Fibroblast of mammary gland (primary cell): ENCODE measurements at places on chromosomes 12 and 14.

- DNase-seq: no peak
Observed at GRCh38 chr12:124188561-124189405, 106.1 kb upstream of the RFLNA start.

GRCh38 chr12:43004908-43005307 lies 415.4 kb upstream of the PRICKLE1 start:
- no peak for DNase-seq

DNA sequence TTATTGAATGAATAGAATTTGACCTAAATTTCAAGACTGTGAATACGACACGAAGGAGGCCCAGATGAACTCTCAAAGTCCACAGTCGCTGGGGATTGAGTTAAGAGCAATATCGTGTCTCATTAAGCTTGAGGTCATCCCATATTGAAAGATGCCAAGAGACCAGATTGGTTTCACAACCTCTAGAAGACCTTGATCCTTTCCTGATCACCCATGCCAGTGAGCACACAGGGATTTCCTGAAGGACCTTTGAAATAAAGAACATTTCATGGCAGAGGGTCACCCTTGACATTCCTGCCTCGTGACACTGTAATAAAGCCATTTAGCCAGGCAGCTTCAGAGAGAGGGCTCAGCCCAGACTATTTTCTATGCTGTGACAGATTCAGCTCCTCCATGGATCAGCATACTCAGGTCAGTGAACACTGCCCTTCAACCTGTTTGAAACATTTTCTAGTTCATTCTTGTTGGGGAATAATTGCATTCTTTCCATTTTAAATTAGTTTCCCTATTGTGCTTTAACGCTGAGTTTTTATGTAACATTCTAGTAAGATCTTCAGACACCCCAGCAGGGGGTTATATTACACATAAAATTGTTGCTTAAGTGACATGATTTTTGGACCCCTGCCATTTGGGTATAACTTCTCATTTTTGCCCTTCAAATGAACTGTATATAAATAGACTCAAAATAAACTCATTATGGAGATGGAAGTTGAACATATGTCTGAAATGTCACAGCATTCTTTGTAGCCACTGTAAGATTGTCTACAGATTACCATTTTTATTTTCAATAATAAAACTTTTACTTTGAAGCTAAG lies 213.2 kb downstream of the C12orf50 start:
- peak; percentile 32 for DNase-seq

- no peak for DNase-seq
Observed at GRCh38 chr14:86613126-86613525, 1083.2 kb downstream of the FLRT2 start.

DNA sequence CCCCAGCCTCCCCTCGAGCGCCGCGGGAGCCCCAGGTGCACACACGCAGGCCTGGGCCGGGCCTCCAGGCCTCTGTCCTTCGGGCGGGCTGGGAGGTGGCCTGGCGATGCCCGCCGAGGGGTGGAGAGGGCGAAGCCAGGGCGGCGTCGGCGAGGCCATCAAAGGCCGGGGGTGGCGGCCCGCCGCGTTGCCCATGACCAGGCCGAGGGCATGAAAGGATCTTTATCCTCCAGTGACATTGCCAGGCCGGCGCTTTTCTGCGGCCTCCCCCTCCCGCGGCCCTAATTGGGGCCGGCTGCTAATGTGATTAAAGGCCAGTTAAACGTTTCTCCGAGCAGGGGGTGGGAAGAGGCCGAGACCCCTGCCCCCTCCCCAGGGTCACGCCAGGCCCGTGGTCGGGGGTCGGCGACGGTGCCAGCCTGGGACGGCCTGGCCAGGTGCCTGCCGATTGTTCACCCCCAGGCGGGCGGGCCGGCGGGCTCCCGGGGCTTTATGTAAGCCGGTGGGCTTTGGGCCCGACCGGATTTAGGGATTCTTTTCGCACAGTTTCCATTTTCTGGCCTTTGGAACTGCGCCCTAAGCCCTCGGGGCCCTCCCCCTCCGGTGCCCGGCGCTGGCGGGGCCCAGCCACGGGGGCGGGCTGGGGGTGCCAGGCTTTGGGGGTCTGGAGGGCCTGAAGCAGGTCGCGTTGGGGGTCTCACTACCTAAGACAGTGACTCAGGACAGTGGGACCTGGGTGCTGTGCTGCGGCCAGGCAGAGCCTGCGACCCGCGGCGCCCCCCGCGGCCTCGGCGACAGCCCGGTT lies 103.2 kb upstream of the DIO3 start:
- no peak for DNase-seq

DNA sequence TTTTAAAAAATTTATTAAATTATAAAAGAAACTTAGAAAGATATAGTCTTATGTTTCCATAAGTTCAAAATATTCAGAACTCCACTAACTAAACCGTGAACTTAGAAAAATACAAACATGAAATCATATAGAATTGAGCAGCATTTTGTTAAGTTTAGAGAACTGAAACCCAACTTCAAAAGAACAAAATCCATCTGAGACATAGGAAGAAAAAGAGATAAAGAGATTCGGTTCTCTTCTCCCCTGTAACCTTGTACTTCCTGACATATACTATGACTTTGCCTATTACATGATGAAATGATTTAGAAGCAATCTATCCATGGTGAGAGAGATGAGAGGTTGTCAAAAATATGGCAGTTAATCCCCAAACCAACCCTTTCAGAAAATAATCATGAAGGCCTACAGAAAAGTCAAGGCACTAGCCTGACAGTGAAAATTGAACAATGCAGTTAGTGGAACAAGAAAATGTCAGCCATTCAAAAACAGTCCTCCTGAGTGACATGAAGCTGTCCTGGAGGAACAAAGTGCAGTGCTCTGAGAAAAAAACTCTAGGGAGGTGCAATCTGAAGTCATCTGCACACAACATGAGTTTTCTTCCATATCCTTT lies 44.0 kb downstream of the C12orf50 start:
- DNase-seq: no peak

- no peak for DNase-seq
Observed at GRCh38 chr12:77042833-77043232, 22.5 kb downstream of the E2F7 start.

DNA sequence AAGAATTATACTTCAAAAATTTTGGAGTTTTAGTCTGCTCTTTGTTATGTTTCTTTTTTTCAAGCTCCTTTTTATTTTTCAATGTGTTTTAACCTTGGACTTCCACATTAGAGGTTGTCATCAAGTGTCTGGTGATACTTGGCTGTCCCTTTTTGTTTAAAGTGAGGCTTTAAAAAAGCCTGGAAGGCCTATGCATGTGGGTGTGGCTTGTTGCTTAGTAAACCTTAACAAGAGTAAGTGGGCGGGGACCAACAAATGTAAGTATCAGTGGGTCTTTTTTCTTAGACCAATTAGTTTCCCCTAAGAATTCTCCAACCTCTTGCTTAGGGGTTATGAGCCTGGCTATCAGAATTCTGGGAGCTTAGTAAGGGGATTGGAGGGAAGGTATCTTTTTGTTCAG lies 26.4 kb downstream of the HCFC2 start:
- no peak for DNase-seq

DNA sequence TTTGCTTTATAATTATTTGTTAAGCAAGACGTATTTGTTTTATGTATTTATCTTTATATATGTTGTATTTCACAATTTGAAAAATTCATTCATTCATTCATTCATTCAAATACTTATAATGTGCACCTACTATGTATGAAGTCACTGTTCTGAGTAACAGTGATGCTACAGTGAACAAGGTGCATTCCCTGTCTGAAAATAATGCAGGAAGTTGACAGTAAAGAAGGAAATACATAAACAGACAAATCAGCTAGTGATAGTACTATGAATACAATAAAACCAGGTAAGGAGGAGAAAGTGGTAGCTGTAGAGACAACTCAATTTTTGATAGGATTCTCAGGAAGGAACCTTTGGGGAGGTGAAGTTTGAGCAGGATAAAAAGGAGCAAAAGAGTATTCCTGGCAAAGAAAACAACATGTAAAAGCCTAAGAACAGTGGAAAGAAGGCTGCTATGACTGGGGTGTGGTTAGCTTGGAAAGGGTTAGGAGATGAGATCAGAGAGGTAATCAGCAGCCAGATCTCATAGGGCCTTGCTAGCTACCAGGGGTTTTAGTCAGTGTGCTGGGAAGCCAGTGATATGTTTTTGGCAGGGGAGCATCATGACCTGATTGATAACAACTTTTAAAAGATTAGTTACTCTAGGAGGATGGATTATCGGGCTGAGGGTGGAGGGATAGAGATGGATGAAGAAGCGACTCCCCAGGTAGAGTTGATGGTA lies 17.4 kb downstream of the BICDL1 start:
- DNase-seq: no peak

DNA sequence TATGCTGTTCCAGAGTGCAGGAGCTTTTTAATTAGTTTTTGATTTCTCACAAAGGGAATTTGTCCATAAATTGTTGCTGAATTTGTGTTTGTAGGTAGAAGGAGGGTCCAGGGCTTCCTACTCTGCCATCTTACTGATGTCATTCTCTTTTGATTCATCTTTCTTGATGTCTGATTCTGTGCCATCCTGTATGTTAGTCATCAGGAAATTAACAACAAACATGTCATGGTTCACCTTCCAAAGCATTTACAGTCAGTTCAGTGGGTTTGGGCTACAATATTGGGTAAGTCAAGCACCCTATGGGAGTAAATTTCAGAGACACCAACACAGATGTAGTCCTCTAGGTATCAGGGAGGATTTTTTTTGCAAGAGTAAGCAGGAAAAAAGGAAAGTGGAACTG lies 135.2 kb upstream of the SLC38A2 start:
- peak; percentile 28 for DNase-seq

DNA sequence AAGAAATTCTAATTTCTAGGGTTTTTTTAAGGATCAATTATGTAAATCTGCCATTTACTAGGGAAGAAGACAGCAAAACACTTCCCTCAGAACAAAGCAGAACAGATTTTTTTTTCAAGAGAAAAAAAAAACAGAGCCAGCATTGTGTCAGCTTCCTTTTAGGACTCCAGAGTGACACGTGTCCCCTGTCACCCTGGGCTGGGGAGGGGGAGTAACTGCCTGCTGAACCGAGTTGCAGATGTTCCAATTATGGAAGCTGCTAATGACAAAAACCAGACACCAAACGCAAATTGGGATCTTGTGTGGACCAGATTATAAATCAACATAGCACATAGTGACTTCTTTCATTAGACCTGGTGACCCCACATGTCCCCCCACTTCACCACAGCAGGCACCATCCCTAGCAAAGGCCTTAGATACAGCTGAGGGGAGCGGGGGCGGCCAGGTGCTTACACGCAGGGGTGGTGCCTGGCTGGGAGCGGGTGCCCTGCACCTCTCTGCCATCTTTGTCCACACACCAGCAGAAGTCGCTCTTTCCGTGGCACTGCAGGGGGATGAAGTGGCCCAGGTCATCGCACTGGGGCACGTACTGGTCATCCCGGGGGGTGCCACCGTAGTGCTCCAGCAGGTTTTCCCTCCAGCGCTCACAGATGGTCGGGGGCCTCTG lies 25.4 kb downstream of the RTRAF start:
- DNase-seq: no peak

- DNase-seq: no peak
Observed at GRCh38 chr14:95494456-95494855, 22.0 kb downstream of the SYNE3 start.

DNA sequence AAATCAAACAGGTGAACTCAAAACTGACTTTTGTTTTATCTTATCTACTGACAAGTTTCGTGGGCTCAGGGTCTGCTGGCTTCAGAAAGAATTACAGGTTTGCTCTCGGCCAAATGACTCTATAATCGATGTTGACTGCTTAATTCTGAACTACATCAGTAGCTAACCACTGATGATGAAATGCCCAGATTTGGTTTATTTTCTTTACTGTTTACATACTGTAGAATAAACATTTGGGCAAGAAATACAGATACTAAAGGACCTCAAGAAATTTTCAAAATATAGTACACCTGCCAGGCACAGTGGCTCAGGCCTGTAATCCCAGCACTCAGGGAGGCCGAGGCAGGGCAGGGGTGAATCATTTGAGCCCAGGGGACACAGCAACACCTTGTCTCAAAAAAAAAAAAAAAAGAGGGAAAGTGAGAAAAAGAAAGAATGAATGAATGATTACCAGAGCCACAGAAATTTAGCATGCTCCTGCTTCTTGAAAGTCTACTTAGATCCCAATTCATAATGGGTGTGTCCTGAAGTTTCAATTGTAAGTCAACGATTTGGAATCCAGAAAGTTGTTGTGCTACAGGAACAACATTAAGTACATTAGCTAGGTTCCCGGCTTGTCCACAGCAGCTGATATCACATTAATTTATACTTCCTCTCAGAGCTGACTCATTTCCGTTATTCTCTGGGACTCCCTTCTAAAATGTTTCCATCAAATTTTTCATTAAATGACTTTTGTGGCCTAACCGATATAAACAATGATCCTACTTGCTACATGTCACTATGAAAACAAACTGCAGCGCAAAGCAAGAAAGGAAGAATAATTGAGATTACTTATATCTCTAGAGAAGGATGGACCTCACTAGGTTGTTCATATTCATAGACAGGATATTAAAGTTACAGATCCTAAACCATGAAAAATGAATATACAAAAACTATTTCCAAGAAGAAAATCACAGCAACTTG lies 134.3 kb downstream of the MED13L start:
- peak; percentile 88 for DNase-seq

- DNase-seq: no peak
Observed at GRCh38 chr12:6187948-6188793, 12.0 kb upstream of the CD9 start.

DNA sequence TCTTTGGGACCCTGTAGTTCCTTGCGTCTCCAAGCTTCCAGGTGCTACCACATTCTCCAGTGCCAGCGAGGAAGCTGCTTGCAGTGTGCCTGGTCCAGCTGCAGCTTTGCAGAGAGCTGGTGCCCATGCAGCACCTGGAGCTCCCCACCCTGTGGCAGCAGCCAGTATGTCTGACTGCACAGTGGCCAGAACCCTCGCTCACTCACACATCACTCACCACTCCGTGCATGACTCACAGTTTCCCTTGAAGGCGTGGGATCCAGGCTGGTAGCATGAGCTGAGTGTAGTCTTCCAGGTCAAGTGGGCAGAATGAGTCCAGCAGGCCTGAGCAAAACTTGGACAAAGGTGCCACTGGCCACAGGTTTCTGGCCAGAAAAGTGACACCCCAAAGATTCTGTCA lies 33.6 kb downstream of the SDR9C7 start:
- peak; percentile 46 for DNase-seq

DNA sequence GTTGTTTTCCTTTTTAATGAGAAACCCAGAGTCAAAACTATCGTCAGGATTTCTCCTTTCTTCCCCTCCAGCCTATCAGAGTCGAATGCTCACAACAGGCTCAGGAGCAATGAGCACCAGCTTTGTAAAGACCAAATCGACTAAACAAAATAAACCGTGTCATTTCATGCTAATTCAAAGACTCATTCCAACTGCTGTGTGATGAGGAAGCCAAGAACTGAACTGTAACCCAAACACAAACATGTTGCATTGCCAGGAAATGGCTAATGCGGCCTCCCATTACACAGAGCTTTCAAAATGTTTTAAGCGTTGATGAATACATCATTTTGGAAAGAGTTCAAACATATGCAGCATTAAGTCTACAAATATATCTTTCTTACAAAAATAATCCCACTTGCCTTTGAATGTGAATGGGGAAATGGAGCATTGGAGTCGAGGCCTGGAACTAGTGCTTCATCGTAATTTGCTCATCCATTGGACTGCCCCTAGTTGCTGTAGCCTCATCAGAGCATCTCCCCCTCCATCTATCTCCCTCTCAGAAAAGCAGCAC lies 349.5 kb downstream of the GXYLT1 start:
- no peak for DNase-seq
